ENCODE measurements at places on chromosomes 5 and 9.
A peak's percentile ranks its signal among the peaks of the same experiment; 100 is the strongest.

GRCh38 chr5:177495243-177496060 lies 2.0 kb downstream of the PDLIM7 start:
- DNase-seq = no peak

DNA sequence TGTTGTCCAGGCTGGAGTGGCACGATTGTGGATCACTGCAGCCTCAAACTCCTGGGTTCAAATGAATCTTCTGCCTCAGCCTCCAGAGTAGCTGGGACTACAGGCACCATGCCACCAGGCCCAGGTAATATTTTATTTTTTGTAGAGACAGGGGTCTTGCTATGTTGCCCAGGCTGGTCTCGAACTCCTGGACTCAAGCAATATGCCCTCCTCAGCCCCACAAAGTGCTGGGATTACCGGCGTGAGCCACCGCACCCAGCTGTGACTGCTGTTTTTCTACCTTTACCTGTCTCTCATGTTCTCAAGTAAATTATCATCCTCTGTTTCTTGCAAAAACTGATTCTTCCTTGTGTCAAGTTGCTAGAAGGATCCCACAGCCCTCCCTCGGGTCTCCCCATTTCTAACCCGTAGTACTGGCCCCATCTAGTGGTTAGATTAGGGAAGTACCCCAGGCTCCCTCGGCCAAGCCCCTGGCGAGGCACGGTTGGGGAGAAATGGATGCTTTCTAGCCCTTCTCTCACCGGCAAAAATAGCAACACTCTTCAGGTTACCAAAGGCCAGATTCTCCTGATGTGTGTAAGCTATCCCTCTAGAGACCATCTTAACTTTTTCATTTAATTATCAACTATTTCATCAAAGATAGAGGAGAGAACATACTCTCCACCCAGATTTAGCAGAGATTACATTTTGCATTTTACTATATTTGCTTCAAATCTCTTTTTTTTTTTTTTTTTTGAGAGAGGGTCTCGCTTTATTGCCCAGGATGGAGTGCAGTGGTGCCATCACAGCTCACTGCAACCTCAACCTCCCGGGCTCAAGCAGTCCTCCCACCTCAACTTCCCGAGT lies 19.2 kb upstream of the TOR1B start:
- DNase-seq = peak; percentile 57

- DNase-seq = no peak
Measured at GRCh38 chr9:129620669-129621295, at the start of gene C9orf50. TSS of gene C9orf50 (minus strand) at chr9:129621101. CDS start at chr9:129620574, 527 bp downstream.

DNA sequence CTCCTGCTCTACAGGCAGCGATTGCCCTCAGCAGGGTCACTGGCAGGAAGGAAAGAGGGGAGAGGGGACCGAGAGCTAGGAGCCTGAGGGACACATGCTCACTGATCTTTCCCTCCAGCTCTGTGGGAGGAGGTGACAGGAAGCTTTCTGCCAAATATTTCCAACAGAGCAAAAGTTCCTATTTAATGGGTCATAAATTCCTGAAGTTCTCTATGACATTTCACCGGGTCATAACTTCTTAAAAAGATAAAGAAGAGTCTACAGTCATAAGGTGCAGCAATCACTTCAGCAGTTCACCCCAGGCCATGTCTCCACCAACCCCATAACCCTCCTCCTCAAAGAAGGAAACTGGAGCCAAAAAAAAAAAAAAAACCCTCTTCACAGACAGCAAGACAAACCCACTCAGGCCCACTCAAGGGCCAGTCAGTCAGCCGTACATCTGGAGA lies 481.1 kb downstream of the NR2F1-AS1 start:
- DNase-seq = no peak

DNA sequence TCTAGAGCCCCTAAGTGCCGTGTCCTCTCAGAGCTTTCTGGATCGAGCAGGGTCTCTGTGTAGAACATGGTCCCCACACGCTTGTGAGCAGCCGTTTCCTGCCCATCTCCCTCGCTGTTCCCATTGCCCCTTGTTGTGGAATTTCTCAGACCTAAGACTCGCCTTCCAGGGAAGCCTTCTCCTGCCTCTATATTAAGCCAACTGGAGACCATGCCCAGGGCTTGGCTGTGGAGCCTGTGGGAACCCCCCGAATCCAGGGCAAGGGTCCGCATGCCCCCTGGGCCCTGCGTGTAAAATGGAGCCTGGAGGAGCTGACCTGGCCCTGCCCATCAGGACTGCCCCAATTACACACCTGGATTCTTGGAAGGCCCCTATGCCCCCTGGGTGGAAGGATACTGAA lies 14.5 kb upstream of the SPATA31E1 start:
- DNase-seq = no peak
